ENCODE measurements at places on chromosomes 13 and 19.

GRCh38 chr19:2223959-2224358, 12.2 kb downstream of the PLEKHJ1 start:
- no peak for DNase-seq

GRCh38 chr19:16033136-16033530, 43.2 kb upstream of the TPM4 start:
- DNase-seq: no peak

DNA sequence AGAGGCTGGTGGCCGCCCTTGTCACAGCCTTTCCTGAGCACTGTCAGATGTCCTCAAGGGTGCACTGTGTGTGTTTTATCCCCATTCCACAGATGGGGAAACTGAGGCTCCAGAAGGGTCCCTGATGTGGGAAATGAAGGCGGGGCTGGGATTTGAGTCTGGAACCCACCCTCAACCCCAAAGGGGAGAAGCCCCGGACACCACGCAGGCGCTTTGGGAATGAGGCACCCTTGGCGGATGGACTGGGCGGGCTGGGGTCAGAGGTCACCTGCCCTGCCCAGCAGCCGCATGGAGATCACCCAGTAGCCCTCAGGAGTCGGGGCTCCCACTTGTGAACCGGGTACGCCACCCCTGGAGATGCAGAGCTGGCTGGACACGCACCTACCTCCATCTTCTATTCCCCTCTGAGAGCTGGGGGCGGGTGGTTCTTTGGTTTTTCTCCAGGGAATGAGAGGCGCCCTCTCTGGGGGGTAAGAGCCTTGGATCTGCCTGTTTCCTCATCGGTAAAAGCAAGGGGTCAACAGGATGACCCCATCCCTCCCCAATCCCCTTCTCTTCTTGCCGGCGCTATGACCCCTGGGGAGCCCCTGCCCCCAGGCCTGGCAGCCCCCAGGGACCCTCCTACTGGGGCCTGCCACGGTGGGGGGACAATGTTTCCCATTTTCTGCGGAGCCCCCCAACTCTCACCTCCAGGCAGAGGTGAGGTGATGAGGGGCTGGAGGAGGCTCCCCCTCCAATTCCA, 8.3 kb upstream of the ONECUT3 start:
- no peak for DNase-seq

GRCh38 chr19:15101479-15102082, 5.6 kb upstream of the SYDE1 start:
- DNase-seq: no peak

DNA sequence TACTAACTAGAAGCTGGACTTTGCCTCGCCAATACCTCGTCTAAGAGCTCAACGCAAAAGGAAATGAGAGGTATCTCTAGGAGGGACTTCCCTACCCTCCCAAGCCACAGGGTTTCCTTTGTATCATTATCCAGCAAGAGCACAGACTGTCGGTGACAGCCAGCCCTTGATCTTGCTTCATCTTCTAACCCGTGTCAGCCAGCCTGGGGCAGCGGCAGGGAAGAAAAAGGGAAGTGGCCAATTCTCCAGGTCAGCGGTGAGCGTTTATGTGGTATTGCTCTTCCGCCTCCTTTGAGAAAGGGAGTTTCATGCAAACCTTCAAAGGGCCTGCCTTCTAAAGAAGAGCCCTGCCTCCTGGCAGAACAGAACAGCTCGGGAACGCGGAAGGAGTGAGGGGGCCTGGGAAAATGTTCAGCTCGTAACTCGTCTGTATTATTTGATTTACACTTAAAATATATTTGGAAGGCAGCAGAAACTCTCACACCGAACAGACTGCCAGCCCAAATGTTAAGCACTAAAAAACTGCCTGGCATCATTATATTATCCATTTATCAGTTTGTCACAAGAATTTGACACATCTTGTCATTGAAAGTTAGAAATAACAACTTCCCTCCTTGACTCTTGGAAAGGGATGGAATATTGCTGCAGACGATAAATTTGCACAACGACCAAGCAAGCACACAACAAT, 41.8 kb downstream of the EFNB2 start:
- DNase-seq: no peak

DNA sequence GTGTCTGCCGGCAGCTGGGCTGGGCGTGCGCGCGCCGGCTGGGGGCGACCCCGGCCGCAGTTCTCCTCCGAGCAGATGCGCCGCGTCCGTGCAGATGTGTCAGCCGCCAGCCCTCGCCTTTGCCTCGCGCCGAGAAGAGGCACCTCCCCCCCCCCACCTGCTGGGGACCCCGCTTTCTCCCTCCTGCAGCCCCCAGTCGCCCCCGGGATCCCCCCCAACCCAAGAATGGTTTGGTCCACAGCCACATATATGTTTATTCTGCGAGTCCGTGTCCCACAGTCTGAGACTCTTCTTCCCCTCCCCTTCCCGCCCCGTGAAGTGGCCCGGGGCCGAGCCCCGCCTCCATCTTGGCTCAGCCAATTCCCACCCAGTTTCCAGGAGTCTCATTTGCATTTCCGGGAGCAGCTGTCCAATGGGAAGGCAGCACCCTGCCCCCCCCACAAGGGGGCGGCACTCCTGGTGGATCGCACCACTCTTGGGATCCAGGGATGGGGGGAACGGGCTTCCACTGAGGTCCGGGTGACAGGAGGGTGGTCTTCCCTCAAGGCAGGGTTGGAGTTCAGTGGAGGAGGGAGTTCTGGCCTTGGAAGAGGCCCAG, 8.6 kb downstream of the ISOC2 start:
- DNase-seq: peak; percentile 89

- DNase-seq: no peak
Measured at GRCh38 chr13:110403315-110403714, 96.2 kb downstream of the COL4A2 start.

DNA sequence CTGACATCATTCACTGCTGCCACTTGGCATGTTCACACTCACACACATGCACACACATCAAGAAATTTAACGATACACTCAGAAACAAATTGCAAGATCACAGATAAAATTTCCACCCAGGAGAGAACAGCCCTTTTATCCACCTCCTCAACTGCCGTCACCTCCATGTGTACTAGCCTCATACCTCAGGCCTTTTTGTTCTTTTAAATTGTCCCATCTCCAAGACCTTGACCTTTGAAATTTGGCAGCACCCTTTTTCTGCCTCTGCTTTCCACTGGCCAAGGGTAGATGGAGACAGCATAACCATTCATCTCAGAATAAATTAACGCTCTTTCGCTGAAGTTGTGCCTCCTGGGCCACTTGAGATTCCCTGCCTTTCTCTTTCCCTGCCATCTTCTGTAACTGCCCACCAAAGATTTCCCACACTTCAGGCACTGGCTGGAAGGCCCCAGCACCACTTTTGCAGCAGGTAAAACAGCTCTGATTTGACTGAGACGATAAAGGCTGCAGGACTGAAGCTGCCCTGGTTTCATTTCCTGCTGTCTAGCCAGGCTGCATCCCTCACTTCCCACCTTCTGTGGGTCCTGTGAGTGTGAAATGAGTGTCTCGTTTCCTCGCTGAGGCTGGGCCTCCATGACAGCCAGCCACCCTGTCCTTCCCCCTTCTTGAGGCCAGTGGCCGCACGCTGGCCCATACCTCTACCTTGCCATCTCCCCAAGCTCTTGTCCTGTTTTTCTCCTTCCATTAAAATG, 39.3 kb downstream of the MBNL2 start:
- DNase-seq: no peak

GRCh38 chr19:29247051-29247450, 34.1 kb upstream of the UQCRFS1 start:
- no peak for DNase-seq

DNA sequence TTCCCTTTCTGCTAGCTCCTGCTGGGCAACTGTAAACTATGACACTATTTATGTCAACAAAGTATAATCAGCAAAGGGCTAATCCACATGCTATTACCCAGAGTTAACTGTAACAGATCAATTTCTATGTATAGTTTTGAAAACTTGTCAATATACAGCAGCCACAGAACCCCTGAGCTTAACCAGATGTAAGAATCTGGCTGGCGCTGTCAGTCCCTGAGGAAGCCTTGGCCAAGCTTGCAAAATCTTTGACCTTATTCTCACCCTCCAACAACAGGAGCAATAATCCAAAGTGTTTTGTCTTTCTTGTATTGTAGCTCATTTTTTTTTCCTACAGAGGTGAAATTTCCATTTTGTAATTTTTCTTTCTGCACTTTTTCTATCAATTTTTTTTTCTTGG, 1230.1 kb upstream of the SLC10A2 start:
- DNase-seq: no peak

DNA sequence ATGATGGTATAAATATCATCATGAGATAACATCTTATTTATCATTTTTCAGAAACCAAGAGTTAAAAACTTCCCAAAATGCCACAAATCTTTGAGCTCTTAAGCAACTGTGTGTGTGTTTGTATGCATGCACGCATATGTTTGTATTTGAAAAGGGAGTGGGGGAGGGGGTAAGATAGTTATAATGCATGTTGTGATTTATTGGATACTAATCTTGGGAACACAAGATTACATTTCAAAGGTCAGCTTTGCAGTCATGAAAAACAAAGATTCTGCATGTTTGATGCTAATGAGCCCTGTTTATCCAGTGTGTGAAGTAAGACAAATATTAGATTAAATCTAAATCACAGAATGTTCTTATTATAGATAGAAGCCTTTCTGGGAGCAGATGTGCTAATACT, 355.9 kb downstream of the DCT start:
- no peak for DNase-seq

- DNase-seq: peak; percentile 5
Measured at GRCh38 chr13:43537124-43537523, 249.6 kb downstream of the ENOX1 start.
